CD4-positive, alpha-beta memory T cell (primary cell): ENCODE measurements at places on chromosomes 11 and 22.

DNA sequence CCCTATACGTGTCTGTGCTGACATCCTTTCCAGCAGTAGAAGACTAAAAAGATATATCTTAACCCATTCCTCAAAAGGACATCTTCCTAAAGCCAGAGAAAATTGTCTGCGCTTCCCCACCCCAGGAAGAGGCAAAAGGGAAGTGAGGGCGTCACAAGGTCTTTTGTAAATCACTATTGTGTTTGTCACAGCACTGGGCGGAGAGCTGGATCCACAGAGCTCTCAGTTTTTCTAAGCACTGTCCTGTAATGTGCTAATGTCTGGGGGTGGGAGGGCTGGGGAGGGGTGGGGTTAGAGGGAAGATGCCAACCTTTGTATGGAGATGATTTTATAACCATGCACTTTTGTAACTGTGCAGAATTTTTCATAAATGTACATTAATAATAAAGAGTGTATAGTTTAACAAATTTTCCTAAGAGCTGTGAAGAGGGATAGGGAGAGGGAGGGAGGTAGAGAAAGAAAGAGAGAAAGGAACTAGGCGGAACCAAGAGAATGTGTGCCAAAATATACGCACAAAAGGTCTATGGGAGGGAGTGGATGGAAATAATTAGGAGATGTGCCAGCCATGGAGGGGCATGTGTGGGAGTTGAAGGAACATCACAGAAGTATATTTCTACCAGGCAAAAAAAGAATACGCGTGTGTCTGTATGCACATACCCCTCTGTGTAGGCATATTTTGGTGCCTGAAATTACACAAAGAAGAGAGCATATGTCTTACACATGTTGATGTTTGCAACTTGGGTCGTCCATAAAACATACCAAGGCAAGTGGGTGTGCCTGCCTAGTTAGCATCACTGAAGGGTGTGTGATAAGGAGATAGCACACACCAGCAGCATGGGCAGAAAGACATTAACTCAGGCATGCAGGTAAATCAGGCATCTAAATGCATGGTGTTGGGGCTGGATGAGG, 9.8 kb downstream of the LRRC55 start:
- DNase-seq: no peak

DNA sequence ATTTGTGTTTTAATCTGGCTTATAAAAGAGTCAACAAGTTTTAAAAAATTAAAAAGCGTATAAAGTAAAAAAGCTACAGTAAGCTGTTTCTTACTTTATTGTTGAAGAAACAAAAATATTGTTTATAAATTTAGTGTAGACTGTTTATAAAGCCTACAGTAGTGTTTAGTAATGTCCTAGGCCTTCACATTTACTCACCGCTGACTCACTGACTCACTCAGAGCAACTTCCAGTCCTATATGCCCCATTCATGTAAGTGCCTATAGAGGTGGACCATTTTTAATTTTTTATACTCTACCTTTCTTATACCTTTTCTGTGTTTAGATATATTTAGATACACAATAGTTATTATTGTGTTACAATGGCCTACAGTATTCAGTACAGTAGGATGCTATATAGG, 12.2 kb downstream of the MPPED2 start:
- DNase-seq: no peak

DNA sequence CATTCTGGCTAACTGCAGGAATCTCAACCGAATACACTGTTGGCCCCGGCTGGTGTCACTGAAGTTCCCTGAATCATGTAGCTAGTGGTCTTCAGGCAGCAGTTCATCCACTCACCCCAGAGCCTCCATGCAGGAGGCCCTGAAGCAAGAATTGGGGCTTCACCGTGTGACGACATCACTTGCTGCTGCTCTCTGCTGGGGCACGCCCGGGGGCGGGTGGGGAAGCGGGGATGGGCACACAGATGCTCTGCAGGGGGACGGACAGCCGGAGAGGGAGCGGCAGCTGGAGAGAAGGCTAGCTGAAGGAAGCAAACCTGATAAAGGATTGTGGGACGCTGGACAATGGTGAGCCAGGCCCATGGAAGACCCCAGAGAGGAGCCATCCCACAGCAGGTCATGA, 17.0 kb downstream of the B3GAT1 start:
- DNase-seq: no peak

DNA sequence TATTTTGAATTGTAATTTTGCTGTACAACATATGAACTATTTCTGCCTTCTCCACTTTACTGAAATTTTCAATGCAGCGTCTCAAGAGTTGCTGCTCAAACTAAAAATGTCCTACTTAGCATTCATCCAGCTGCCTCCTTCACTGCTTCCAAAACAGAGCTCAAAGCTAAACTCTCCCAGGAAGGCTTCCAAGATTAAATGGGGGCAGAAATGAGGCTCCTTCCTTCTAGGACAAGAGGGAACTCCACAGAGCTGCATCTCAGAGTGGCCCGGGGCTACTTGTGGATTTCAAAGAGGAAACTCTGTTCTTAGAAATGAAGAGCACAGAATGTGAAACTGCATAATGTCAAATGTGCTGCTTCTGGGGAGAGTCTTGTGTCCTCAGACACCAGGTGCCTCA, 295.9 kb upstream of the NCAM1 start:
- no peak for DNase-seq

DNA sequence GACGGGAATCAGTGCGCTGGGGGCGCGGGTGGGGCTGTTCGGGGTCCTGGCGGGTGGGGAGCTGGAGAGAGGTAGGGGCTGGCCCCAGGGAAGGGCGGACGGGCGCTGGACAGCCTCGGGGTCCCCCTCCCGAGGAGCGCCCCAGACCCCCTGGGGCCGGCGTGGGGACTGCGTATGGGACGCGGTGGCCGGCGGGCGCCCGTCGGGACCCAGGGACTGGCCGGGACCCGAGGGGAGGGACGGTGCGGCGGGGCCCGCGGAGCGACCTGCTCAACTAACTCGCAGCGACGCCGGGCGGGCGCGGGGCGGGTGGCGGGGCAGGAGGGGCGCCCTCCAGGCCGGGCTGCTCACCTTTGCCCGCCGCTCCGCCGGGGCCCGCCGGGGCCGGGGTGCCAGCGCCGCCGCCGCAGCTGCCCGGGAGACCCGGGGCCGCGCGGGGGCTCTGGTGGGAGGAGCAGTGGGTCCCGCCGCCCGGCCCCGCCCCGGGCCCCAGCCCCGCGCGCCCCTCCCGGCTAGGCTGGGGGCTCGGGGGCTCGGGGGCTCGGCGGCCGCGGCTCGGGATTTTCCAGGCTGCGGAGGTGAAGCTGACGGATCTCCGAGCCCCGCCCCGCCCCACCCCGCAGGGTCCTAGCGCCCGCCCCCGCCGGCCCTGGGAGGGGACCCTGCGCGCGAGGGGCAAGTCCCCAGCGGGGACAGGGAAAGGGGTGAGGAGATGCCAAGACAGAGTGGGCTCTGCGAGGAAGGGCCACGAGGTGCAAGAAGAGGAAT, 12.3 kb downstream of the STARD10 start:
- DNase-seq: peak; percentile 57

- no peak for DNase-seq
Observed at GRCh38 chr11:120035756-120036155, 102.2 kb downstream of the TRIM29 start.

- DNase-seq: no peak
Observed at GRCh38 chr11:1116104-1116503, 41.4 kb downstream of the MUC2 start.

DNA sequence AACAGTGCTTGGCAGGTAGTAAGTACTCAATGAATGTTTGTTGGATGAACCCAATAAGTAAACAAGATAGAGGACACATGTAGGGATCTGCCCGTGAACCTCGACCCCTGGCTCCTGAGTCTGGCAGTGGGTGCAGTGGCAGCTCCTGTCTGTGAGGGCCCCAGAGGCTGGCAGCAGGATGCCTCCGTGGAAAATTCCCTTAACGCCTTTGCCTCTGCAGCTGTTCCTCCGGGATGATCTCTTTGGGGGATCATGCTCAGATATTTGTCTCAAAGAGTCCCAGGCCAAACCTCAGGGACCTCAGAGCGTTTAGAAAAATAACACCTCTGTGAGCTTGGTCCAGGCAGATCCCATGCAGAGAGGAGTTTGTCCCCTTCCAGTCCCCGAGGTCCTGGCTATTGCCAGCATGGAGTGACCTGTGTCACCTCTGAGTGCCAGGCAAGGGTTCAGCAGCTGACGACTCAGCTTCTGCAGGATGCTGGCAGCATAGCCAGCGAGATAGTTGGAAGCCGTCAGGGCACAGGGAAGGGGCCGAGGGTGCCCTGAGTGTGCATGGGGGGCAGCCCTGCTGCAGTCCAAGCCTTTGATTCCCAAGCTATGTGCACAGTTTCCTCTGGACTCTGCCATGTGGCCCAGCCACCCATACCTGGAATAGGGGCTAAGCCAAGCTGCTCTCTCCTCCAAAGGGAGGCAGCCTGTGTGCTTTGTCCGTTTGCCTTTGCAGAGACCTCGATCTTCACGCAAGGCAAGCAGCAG, 613 bp upstream of the MCHR1 start:
- no peak for DNase-seq

DNA sequence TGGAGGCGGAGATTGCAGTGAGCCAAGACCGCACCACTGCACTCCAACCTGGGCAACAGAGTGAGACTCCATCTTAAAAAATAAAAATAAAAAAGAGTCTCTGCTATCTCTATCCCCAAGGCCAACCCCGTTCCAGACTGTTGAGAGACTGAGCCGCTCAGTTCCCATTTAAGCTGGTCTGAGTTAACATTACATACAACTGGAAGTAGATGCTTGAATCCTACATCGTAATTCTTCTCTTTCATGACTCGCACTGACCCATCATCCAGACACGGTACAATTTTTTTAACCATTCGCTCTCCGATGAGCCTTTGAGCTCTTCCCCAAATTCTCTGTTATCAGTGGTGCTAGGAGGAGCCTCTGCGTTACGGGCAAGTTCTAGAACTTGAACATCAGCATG, 4.9 kb upstream of the CYTH4 start:
- no peak for DNase-seq

GRCh38 chr11:335779-336658, 15.4 kb upstream of the IFITM3 start:
- DNase-seq: no peak

- peak; percentile 29 for DNase-seq
Observed at GRCh38 chr11:66727282-66728037, 1.6 kb downstream of the SPTBN2 start.

DNA sequence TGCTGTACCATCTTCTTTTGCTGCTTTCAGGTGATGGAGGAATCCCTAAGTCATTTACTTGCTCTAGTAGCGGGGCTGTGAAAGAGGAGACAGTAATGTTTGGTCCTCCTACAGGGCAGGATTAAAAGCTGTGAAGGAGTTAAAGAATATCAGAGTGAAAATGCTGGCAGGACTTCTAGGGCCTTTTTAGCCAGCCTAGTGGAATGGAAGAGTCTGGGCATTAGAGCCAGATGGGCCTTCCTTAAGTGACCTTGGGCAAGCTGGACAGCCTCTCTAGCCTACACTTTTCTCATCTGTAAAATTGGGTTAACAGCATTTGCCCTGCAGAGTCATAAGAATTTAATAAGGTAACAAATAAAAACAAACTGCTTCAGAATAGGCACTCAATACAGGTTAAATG, 114.7 kb downstream of the RBFOX2 start:
- DNase-seq: no peak

DNA sequence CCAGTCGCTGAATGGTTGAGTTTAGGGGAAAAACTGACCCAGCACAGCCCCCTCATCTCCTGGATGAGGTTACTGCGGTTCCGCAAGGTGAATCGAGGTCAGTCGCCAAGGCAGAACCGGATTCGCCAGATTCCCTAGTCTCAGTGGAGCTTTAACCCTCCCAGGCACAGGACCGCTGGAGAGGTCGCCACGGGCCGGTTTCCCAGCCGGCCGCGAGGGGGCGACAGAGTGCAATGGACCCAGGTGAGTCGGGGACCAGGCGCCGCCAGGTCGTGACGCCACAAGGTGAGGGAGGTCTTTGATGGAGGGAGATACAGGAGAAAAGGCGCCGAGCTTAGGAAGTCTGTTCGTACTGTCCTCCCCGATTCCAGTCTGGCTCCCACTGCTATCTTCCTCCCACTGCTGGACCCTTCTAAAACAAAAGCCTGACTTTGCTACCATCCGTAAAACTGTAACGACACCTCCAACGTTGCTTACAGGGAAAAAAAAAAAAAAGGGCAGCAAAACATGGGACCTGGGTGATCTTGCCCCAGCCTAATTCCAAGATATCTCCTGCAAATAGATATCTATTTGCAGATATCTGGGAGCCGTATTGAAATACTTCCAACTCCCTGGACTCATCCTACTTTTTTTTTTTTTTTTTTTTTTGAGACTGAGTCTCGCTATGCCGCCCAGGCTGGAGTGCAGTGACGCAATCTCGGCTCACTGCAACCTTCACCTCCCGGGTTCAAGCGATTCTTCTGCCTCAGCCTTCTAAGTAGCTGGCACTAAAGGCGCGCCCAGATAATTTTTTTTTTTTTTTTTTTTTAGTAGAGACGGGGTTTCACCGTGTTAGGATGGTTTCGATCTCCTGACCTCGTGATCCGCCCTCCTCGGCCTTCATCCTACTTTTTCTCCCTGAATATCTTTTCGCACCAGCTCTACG, 1.4 kb upstream of the GGA1 start:
- peak; percentile 90 for DNase-seq

DNA sequence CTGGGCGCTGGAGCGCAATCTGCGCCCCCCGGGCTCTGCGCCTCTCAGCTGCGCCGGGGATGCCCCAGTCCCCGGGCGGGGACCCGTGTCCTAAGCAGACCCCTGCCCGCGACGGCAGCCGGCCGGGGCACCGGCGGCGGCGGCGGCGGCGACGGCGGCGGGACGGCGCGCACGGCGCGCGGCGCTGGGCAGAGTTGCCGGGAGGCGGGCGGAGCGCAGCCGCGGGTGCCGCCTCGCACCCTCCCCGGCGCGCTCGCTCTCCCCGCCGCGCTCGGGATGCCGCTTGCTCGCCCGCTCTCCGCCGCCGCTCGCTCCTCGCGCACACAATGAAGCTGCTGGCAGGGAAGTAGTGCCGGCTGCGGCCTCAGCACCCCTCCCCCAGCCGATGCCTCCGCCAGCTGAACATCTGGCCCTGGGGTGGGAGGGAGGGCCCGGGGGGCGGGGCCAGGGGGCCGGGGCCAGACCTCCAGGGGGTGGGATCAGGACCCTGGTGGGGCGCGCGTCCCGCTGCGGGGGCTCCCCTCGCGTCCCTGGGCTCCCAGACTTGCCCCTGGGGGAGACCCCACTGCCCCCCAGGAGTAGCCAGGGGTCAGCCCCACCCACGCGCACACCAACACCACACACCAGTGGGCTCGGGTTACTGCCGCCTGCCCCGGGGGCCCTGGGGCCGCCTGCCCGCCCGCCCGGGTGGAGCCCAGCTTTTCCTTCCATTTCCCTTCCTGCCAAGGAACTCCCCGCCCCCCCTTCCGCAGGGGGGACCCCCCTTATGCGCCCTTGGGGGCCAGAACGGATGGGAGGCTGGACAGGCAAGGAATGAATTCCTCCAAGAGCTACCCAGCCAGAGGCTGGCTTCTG, at the start of gene RCOR2:
Gene RCOR2, minus strand, starts transcription at position 328 of the 855 bp plus-strand sequence. CDS start 708 bp downstream, outside the sequence.
- peak; percentile 53 for DNase-seq

- peak; percentile 30 for DNase-seq
Observed at GRCh38 chr11:18012122-18012905, 533 bp downstream of the SERGEF start.

DNA sequence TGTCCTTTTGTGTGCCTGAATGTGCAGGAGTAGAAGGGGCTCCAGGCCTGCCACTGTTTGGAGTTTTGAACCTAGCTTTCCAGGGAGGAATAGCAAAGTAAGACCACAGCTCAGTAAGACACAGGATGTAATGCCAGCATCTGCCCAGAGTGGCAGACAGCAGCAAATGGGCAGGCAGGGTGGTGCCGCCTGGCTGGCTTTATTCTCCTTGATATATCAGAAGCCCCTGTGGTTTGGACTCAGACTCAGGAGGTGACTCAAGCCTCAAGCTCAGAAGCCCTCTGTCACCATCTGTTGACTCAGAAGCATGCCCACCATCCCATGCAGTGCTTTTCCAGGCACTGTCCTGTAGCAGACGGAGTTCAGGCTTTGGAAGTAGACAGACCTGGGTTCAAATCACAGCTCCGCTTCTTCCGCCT, 72.7 kb upstream of the TTC12 start:
- no peak for DNase-seq
